GM12864 (cell line): ENCODE measurements at places on chromosomes 13 and 19.

GRCh38 chr19:3324405-3324856, 42.0 kb upstream of the NFIC start:
- peak; percentile 7 for DNase-seq

DNA sequence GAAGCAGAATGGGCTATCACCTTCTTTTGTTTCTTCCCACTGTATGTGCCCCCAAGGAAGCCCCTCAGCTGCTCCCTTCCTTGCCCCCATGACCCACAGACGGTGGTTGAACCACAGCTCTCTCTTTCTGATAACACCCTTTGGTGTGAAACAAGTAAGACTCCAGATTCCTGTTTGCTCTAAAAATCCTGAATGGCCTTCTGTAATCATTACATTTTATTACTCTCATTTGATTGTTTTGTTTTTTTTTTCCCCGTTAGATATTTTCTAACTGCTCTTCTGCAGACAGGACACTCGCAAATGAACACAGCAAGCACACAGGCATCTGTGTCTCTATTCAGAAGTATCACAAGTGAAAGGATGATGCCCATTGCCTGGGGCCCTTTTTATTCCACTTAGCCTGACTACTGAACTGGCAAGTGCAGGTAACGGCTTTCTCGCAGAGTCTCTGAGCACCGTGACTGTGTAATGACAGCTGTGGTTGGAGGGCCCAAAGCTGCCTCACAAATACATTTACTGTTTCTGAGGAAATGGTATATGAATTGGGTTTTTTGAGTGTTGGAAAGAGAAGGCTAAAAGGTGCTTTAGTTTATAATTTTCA, 59.3 kb downstream of the OXGR1 start:
- no peak for DNase-seq

DNA sequence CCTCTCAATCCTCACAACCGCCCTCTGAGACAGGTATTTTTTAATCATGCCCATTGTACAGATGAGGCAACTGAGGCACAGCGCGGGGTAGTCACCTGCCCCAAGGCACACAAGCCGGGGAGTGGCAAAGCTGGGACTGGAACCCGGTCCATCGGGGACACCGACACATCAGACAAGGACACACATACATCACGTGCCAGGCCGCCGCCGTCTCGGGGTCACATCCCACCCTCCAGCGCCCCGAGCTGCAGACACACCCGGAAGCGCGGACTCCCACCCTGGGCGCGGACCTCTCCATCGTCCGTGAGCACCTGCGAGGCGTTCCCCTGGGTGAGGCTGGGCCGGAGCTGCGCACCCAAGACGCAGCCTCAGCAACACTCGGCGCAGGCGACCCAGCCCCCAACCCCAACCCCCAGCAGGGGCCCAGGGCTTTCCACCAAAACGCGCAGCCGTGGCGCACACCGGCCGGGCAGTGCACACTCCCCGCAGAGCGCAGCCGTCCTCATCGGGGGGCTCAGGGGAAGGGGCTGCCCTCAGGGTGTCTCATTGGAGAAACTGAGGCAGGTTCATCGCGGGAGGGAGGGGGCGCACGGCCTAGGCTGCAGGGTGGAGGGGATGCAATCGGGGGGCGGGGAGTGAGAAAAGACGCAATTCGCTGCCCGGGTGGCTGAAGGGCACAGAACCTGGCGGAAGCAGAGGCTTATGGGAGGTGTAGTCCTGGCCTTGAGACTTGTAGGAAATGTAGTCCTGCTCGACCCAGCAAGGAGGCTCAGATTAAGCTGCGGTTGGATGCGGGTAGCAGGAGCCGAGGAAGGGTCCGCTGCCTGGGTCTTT, 1.9 kb upstream of the LMTK3 start:
- DNase-seq: peak; percentile 50

DNA sequence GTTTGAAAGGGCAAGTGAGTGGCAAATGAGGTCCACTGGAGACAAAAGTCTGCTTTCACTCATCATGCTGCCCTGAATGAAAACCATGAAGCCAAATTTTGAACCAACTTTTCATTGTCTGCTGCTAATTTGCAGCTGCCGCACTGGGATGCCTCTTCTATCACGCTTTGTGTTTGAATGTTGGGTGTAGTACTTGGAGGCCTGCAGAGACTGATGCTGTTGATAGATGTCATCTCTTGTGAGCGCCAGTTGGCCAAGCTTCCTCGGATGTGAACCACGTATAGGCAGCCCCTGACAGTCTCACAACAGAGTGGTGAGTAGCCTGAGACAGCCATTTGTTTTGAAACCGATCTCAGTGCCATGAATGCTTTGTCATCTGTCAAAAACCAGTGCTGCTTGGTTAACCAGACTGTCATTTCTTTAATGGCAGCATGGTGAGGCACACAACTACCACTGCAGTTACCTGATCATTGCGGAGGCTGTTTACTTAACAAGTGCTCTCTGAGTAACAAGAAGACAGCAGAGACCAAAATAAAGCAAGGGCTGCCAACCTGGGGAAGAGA, 31.2 kb upstream of the SLC10A2 start:
- DNase-seq: no peak

GRCh38 chr19:39264306-39265290, 3.6 kb upstream of the IFNL2 start:
- DNase-seq: no peak

DNA sequence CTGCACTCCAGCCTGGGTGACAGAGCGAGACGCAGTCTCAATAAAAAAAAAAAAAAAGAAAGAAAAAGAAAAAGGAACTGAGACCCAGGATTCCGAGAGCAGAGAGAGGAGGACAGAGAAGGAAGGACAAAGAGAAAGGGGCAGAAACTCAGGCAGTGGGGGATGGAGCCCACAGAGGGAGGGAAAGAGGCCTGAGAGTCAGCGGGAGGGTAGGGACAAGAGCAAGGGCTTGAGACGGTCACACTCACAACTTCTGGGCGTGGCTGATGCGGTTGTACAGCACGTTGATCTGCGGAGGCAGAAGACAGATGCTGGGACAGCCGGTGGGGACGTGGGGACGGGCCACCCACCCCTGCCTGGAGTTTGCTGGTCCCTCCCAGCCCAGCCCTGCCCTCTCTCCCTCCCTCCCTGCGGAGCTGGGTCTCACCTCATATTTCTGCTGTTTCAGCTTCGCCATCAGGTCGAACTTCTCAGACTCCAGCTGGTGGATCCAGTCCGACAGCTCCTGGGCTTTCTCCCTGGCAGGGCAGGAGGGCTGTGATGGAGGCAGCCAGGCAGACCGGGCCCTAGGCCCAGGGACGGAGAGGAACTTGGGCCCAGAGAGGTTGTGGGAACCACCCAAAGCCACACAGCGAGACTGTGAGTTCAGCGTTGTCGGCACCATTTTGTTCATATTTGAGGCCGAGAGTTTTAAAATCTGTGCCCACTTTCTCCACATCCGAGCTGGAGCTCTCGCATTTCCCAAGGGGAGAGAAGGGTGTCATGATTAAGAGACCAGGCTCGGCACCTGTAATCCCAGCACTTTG, 15.2 kb downstream of the TNNT1 start:
- no peak for DNase-seq

DNA sequence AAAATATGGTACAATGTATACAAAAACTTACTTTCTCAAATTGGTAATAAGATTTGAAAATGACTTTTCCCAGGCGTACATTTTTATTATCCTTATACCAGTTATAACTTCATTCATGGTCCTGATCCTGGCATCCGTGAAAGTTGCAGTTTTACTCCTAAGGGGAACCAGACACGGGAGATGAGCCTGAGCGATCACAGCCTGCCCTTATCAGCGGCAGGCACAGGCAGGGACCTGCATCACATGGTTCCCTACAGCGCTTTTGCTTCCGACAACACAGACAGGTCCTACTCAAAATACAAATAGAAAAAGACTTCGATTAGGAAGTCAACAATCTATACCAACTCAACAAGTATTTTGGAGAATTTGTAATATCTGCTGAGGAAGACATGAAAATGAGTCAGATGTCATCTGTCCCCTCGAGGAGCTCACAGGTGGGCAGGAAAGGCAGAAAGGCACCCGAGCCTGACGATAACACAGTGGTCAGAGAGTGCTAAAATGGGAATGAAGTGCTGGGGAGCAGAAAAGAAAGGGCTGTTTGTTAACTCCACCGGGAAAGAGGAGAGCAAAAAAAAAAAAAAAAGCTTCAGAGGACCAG, 93.4 kb downstream of the ABCC4 start:
- no peak for DNase-seq

- DNase-seq: no peak
Observed at GRCh38 chr13:59914556-59914955, 249.2 kb downstream of the DIAPH3 start.

GRCh38 chr13:27770809-27771208, 21.5 kb upstream of the GSX1 start:
- peak; percentile 18 for DNase-seq

GRCh38 chr19:44848036-44848811, 2.1 kb downstream of the NECTIN2 start:
- DNase-seq: no peak

- no peak for DNase-seq
Observed at GRCh38 chr13:63595811-63596210, 2180.2 kb upstream of the PCDH20 start.

- DNase-seq: no peak
Observed at GRCh38 chr13:29452773-29453616, 142.5 kb downstream of the SLC7A1 start.

- DNase-seq: peak; percentile 66
Observed at GRCh38 chr13:31951215-31951678, 80.3 kb upstream of the FRY start.

GRCh38 chr19:31880283-31880682, 465.1 kb upstream of the ZNF507 start:
- DNase-seq: no peak

- no peak for DNase-seq
Observed at GRCh38 chr19:35529241-35530218, 1.4 kb upstream of the SBSN start.

DNA sequence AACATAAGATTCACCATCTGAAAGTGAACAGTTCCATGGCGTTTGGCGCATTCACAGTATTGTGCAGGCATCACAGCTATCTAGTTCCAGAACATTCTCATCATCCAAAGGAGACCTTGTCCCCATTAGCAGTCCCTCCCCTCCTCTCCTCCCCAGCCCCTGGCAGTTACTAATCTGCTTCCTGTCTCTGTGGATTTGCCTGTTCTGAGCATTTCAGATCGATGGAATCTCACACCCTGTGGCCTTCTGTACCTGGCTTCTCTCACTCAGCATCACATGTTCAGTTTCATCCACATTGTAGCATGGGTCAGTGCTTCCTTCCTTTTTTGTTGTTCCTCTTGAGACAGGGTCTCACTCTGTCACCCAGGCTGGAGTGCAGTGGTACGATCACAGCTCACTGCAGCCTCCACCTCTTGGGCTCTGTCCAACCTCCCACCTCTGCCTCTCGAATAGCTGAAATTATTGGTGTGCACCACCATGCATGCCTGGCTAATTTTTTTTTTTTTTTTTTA, 34.6 kb downstream of the CRTC1 start:
- no peak for DNase-seq

- no peak for DNase-seq
Observed at GRCh38 chr13:50720861-50721671, 122.4 kb downstream of the DLEU7 start.

DNA sequence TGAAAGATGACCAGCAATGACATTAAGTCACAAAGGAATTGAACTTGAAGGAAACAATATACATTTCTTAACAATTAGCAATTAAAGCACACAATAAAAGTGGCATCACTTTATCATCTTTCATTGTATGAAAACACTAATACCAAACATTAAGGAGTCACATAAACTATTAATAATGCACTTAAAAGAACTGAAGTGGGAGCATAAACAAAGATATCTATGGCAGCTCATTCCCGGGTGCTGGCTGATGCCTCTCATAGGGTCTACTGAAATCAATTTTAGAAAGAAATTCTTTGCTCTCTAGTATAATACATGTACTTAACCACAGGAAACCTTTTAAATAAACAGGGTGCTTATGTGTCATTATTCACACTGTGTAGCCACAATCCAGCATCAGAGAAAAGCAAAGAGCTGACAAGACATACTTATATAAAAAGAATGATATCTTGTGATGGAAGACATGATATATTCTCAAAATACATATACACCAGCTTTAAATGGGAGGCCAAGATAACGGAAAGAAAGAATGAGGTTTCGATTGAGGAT, 1207.8 kb downstream of the EFNB2 start:
- DNase-seq: no peak

DNA sequence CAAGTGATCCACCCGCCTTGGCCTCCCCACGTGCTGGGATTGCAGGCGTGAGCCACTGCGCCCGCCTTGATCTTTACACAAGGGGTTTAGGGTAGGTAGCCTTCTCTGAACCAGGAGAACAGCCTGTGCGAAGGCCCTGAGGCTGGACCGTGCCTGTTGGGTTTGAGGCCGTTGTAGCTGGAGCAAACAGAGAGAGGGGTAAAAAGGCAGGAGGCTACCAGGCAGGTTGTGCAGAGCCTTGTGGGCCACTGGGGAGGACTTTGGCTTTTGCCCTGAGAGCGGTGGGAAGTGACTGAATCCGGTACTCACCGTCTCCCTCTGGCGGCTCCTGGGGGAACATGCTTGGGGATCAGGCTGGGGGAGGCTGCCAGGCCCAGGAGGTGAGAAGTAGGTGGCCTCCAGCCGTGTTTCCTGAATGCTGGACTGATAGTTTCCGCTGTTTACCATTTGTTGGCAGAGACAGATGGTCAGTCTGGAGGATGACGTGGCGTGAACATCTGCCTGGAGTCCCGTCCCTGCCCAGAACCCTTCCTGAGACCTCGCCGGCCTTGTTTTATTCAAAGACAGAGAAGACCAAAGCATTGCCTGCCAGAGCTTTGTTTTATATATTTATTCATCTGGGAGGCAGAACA, 24.6 kb downstream of the SPC24 start:
- DNase-seq: no peak

DNA sequence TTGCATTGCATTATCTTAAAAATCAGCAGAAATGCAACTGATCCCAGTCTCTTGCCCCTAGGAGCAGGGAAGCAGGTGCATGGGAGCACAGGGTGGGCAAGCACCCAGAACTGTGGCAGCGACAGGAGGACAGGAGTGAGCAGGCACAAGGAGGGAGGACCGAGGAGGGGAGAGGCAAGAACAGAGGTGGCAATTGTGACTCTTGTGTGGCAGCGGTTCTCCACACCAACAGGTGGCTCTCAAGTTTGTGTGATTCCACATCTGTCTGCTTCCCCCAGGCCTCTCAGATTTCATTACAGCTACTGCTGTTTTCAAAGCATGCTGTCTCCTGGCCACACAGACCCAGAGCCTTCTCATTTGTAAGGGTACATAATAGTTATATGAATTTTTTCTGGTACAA, 108.5 kb downstream of the STK24 start:
- no peak for DNase-seq

DNA sequence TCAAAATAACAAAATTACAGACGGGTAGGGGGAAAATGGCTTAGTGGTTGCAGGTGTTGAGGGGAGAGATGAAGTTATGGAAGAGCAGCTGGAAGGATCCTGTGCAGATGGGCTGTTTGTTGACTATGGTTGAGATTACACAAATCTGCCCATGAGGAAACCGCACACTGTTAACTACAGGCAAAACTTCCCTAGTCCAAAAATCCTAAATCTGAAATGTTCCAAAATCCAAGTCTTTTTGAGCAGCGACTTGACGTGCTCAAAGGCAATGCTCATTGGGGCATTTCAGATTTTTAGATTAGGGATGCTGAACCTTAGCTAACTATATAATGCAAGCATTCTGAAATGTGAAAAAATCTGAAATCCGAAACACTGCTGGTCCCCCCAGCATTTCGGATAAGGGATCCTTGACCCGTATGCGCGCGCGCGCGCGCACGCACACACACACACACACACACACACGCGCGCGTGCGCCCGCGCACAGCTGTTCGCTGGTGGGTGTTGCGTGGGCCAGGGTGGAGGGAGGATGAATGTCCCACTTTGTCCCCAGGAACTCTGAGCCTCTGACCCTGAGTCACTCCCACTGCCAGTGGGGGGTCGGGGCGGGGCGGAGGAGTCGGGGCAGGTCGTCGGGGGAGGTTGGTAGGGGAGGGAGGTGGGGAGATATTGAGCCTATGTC, 6.8 kb downstream of the F2RL3 start:
- no peak for DNase-seq

- no peak for DNase-seq
Observed at GRCh38 chr19:37007587-37008220, 70.5 kb upstream of the ZNF420 start.
